ENCODE measurements at places on chromosomes 7 and 10.

GRCh38 chr7:46979439-46979838 lies 602.5 kb downstream of the TNS3 start:
- no peak for DNase-seq

DNA sequence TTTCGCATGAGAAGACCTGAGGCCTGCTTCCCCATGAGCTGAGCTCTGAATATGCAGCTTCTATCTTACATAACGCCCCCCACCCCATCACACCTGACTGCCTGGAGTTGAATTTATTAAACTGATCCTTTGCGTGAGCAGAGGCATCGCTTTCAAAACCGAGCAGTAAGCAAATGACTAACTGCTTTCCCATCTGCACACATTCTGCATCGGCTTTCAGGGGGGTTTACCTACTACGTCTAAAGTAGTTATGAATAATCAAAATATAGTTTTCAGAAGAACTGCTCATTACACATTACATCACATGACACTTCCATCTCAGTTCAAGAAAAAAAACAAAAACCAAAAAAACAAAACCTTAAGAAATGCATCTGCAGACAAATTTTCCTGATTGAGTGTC lies 54.7 kb upstream of the EGR2 start:
- DNase-seq, result no peak

- DNase-seq, result no peak
Observed at GRCh38 chr10:62422068-62422590, 48.0 kb downstream of the ZNF365 start.

DNA sequence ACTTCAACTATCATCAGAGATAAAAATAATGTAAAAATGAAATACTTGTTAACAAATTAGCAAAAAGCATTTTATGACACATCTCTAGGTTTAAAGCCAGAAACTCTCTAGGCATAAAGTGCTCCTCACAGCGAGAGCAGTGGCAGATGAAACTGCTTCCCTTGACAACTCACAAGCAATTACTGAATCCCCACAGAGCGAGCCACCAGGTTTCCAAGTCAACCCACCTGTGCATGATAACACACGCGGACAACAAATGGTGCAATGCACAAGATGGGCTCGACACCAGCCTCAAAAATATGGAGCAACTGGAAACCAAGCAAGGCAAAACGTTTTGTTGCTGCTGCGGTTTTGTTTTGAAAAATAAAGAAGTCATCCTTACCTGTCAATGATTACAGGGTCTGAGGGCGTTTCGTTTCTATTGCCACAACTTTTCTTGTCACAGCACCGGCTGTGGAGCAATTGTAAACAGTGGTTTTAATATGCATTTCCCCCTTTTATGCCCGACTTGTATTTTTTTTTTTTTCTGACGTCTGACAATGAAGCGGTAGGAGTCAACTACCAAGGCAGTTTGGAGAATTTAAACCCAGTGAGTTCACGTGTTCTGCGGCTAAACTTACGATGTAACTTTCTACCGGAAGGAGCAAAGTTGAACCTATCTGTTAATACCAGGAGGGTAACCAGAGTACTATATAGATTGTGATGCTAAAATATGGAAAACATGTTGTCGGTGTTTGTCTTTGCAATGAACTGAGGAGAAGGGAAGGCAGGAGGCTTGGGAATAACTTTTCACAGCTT lies 7.0 kb downstream of the EBF3 start:
- DNase-seq, result no peak

DNA sequence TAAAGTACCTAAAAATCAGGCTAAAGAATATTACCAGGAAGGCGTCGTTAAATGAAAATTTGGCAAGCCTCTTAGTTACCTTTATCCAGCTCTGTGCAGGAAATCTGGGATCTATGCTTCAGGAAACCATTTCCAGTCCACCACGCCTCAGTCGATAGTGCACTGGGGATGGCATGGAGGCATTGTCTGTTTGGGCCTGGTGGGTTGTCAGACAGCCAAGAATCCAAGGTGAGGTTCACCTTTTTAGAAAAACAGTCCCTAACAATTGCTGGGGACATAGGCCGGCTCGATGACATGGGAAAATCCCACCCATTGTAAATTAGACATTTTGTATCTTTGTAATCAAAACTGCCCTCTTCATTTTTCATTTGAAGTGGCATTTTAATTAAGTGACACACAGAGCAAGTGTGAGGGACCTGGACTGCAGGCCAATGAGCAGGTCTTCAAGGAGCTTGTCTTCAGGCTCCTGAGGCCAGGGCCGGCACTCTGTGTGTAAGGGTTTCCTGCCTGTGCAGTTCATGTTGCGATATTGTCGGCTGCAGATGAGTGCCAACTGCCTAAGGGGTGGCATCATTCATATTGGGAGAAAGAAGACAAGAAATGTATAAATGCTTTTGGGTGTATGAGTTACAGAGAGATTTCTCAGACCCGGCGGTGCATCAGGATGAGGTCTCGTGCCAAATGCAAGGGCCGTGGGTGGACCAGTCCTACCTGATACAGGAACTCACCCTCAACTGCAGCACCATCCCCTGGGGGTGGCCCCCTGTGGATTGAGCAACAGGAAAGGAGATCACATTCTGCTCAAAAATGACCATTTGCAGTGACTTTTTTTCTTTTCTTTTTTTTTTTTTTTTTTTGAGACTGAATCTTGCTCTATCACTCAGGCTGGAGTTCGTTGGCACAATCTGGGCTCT lies 80.8 kb downstream of the PTPRE start:
- no peak for DNase-seq

DNA sequence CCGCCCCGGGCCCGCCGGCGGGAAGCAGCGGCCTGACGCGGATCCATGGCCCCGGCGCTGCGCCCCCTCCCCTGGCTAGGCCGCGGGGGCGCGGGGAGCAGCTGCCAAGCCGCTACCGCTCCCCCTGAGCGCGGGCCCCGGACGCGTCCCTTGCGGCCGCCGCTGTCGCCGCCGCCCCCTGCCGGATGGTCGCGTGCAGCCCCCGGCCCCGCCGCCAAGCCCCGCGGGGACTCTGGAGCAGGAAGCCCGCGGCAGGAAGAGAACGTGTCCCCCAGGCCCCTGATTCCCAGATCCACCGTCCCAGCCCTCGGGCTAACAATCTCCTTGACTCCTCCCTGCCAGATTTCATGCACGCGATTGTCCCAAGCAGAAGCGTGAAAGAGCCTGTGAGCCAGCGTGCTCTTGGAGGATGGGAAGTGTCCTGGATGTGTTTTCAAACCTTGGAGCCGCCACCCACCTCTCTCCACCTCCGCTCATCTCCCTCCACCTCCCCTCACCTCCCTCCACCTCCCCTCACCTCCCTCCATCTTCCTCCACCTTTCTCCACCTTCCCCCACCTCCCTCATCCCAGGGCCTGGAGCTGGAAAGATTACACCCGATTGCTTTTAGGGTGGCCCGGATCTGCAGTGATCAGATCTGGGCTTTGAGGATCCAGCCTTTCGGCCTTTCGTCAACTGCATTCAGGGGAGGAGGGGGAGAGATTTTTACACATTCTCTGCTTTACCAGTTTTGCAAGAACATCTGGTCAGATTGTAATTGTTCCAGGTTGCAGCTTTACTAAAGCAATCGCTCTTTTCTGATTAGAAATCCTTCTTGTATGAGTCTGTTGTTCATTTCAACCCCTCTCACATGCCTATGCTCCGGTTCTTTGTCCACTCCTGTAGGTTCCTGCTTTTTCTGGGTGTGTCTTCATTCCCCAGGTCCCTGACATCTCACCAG lies 570 bp upstream of the PRTFDC1 start:
- no peak for DNase-seq

GRCh38 chr7:139708541-139708940 lies 69.3 kb downstream of the HIPK2 start:
- peak; percentile 60 for DNase-seq
